ENCODE measurements at places on chromosomes 6 and 20.

DNA sequence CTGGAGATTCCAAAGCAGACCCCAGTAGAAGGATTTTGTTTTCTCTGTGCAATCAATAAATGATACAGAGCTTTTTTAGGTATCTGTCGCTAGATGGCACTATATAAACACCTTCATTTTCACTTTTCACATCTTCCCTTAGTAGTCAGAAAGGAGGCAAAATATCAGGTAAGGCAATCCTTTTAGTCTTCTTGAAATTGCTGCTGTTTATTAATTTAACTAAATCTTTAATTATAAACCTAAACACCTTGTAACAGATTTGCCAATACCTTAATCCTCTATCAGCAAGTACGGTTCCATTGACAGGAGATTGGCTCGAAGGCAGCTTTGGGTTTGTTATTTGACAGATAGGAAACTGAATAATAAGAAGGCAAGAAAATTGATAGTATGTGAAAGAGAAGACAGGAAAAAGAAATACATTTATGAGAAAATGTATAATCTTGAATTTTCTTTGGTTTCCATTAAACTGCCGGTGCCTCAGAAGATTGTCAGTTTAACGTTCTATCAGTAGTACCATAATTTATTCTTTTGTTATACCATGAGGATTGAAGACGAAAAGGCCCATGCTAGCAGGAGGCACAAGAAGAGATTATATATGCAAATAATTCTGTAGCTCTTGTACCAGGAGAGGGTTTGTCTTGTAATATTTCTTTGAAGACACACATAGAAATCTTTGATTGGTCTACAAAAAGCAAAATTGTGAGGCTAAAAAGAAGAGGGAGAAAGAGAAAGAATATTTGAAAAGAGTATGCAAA, 23.5 kb upstream of the IBTK start:
- no peak for DNase-seq

DNA sequence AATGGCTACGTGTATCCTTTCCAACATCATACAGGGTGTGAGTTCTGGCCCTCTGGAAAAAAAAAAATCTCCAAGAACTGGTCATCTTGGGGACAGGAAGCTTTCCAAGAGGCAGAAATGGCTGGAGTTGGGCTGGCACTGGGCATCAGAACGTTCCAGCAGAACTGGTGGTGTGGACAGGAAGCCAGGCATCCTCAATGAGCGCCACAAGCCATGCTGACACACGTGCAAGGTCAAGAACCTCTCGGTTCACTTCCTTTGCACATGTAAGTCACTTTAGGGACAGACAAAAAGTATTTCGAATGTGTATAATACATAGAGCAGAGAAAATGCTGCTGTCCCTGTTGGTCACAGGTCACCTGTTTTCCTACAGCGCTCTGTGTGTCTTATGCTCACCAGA, 27.4 kb upstream of the RIN2 start:
- DNase-seq, result no peak

DNA sequence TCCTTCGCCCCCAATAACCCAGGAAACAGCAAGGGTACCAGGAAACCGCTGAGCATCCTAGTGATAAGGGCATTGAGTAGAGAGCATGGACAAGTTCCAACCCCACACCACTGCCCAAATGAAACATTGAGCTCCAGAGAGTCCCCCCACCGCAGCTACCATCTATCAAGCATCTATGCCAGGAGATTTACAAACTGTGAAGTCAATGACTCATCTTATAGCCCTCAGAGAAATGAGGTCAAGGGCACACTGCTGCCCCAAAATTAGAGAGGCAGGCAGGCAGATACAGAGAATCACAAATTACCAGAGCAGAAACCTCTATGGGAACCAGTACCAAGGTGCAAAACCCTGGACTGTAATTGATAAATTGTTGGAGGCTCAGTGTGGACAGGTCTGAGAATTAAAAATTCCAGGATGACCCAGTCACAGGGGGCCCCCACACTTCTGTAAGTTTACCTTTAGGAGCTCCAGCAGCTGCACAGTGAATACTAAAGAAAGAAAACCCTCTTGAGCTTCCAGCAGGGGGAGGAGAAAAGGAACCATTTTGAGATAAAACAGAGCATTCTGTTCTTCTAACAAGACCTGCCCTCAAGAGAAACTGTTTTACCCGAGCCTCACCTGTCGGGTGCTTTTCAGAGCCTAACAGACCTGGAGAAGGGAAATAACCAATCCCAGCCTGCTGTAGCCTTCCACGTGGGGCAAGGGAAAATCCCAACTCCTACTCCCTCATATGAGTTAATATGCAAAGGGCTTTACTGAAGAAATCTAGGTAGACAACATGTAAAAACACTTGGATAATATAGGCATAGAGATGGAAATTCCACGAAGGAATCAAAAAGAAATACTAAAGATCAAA, 118.0 kb upstream of the ARID1B start:
- no peak for DNase-seq

- DNase-seq, result no peak
Observed at GRCh38 chr6:158558415-158559306, 1.2 kb upstream of the TMEM181 start.

- no peak for DNase-seq
Observed at GRCh38 chr20:57619051-57619831, 985 bp downstream of the ZBP1 start.

DNA sequence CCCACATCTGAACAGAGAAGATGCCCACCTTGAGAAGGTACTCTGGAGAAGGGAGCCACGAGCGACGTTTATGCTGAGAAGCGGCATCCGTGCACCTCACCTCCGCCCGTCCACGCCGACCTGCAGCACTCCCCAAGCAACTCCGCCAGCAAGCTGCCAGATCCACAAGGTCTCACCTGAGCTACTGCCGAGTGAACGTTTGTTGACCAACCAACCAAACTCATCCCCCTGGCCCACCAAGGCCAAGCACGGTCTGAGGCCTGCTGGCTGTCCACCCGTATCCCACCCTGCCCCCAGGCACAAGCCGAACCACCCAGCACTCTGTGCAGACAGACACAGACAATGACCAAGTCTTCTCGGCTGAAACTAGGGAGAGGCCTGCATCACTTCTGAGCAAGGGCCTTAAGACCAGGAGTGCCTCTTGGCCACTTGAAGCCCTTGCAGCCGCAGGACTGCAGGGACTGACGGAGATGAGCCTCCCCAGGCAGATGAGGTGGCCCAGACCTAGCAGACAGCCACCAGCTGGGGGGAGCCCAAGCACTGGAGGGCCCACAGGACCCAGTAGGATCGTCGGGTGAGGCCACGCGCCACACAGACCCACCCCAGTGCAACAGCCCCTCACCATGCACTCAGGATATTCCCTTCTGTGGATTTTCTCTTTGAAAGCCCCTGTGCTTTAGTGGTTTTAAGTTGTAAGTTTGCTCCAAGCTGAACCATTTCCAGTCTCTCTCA, 12.1 kb downstream of the TAF4 start:
- DNase-seq, result no peak

GRCh38 chr6:11430036-11430435, 107.5 kb upstream of the TMEM170B start:
- no peak for DNase-seq

- no peak for DNase-seq
Observed at GRCh38 chr20:52191916-52192718, 538 bp upstream of the ZFP64 start.

DNA sequence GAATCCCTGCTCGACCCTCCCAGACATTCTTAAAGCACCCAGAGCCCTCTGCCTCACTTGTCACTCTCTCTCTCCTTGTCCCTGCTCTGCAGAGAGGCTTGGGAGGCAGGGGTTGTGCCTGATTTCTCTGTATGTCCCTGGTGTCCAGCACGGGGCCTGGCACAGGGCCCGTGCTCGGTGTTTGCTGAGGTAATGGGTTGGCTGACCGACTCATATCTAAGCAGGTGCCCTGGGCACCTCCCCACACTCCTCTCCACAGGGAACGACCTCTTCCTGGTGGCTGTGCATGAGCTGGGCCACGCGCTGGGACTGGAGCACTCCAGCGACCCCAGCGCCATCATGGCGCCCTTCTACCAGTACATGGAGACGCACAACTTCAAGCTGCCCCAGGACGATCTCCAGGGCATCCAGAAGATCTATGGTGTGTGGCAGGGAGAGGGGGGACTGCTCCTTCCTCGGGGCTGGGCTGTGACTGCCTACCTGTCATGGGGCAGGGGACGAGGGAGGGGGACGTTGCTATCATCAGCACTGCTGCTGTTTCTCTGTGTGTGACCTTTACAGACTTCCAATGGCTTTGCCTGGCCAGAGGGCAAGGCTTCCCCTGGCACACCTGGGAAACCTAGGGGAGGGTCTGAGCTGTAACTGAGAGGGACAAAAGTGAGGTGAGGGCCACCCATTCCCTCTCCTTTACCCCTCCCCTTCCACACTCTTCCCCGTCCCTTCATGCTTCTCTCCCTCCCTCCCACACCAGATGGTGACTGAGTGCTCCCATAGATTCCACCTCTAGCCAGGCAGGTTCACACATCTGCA, 14.2 kb downstream of the MMP24OS start:
- no peak for DNase-seq

DNA sequence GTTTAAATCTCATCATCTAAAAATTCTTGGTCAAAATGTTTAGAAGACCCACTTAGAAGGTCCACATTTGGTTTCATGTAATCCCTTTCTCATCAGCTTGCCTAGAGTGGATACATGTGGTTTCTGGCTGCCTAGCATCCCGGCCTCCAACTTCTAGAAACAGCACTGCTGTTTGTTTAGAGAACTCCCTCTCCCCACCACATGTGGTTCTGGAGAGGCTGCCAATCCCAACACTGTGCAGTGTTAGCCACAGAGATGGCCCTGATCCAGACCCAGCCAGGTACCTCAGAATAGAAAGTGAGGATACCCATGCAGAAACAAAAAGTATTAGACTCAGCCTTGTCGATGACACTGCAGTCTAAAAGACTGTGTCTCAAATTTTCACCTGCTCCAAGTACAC, 241.8 kb downstream of the BCKDHB start:
- DNase-seq, result no peak

GRCh38 chr20:37406010-37406998, 60.4 kb downstream of the SRC start:
- DNase-seq, result no peak

DNA sequence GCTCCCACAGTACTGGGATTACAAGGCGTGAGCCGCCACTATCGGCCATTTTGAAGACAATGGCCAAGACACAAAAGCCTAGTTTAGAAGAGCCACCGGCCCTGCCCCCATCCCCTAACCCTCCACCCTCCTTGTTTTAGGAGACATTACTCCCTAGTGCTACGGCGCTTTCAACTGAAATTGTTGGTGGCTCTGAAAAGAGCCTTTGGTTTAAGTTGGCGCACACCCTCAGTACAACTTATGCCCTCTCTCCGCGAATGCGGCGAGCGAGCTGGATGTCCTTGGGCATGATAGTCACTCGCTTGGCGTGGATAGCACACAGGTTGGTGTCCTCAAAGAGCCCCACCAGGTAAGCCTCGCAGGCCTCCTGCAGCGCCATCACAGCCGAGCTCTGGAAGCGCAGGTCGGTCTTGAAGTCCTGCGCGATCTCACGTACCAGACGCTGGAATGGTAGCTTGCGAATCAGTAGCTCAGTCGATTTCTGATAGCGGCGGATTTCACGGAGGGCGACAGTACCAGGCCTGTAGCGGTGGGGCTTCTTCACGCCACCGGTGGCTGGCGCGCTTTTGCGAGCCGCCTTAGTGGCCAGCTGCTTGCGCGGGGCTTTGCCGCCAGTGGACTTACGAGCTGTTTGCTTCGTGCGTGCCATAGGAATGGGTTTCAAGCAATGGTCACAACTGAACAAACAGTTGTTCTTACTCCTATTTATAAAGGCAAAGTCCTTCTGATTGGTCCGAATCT, 114.9 kb upstream of the BTN3A2 start:
- DNase-seq, result peak; percentile 82

- DNase-seq, result no peak
Observed at GRCh38 chr6:151677404-151677803, 130.1 kb upstream of the ESR1 start.

GRCh38 chr20:54619181-54619580, 143.8 kb downstream of the DOK5 start:
- no peak for DNase-seq

- no peak for DNase-seq
Observed at GRCh38 chr20:373171-373890, 7.2 kb upstream of the TRIB3 start.

Data from NCI-H1417 treated with DMSO at 0.1 percent for 48 hours (cell line).